ENCODE measurements at places on chromosomes 7 and 10.
A peak's percentile ranks its signal among the peaks of the same experiment; 100 is the strongest.

DNA sequence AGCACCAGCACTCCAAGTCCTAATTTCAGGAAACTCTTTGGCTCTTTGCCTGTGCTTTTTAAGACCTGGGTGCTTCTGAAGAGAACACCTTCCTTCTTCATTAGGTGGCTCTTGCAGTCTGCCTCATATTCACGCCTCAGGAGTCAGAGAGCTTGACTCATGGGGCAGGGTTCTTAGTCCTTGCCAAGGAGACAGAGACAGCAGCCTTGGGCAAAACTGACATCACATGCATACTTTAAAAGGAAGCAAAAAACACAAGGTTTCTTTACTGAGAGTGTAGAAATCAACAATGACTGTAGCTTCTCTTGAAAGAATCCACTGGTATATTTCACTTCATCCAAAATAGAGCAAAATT, 780.6 kb downstream of the INHBA start:
- DNase-seq, result no peak

DNA sequence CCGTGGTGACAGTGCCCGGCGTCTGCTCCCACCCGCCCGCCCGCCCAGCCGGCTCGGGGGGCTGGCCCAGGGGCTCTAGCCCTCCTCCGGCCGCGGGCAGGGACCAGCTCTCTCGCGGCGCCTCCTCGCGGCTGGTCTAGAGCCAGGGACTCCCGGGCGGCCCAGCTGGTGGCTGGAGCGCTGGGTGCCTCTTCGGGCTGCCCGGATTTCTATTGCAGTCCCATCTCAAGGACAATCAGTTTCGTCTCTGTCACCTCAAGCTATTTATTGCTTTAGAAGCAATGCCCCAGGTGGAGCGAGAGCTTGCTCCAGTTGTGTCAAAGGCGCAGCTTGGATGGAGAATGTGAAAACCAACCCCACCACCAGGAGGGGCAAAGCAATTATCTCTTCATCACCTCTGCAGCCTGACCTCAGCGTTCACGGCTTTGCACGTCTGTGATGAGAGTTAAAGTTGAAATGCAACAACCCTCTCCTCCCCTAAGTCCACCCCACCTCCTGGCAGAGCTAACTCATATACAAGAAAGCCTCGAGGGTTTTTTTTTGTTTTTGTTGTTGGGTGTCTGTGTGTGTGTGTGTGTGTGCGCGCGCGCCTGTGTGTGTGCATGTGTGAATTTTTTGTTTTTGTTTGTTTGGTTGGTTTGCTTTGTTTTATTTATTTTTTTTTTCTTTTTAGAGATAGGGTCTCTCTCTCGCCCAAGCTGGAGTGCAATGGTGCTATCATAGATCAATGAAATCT, at the start of gene ITGA8:
TSS of gene ITGA8 (minus strand) at position 24 of the 736 bp plus-strand sequence. CDS start 151 bp downstream, outside the sequence.
- DNase-seq, result peak; percentile 13

DNA sequence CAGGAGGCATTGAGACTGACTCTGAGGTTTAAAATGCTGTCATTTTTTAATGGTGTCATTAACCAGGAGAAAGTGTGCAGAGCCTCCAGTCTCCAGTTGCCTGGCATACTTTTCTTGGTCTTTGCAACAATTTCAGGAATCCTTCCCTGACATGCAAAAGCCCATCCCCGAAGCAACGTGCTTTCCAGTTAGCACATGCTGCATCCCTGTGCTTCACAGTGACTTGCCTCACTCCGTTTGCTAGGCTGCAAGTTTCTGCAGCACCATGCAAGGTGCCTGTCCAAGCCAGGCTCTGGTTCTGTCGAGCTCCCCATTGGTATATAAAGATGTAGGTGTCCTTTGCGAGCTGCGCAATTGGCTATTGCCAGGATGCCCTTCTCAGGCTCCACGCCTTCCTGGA, 135.0 kb downstream of the GALNT17 start:
- DNase-seq, result no peak

DNA sequence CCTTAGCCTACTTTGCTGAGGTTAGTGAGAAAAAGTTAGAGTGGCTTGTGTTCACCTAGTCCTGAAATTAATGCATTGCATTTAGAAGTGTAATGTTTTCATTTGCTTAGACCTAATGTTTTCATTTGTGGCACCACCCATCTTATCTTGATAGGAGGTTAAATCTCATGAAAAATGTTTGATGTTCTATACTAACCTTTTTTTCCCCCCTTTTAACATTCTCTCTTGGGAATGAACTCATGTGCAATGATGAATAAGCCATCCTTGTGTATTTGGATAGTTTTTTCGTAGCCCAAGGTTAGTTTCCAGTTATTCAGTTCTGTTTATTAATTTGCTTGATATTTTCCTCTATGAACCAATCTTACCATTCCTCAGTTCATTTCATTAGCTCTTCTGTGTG, 2.8 kb downstream of the FHIP2A start:
- peak; percentile 23 for DNase-seq

DNA sequence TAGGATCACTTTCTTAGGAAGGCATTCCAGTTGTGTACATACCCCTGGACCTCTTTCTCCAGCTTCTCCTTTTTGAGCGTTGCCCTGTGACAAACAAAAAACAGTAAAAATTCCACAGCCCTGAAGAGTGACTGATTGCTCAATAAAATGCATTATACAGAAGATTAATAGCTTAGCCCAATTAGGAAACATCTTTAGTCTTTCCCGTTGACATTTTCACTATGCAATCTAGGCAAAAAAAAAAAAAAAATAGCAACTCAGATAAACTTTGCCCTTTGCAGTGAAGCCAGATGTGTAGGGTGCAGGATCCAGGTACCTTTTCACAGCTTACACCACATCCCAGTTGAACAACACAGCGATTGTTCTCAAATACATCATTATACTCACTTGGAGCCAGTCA, 17.9 kb downstream of the COL28A1 start:
- no peak for DNase-seq

GRCh38 chr7:139094596-139094995, 14.9 kb downstream of the ZC3HAV1 start:
- peak; percentile 49 for DNase-seq

- DNase-seq, result peak; percentile 66
Observed at GRCh38 chr10:62870866-62871265, 54.7 kb upstream of the EGR2 start.

Data from activated CD4-positive, alpha-beta T cell treated with anti-CD3 and anti-CD28 coated beads, Interleukin-2, Interleukin-6, amounts not matched to agents 100 ng/mL and 50 ng/mL, durations not matched to agents 16 hours and 8 hours (primary cell).